ENCODE measurements at places on chromosomes 2 and 18.

DNA sequence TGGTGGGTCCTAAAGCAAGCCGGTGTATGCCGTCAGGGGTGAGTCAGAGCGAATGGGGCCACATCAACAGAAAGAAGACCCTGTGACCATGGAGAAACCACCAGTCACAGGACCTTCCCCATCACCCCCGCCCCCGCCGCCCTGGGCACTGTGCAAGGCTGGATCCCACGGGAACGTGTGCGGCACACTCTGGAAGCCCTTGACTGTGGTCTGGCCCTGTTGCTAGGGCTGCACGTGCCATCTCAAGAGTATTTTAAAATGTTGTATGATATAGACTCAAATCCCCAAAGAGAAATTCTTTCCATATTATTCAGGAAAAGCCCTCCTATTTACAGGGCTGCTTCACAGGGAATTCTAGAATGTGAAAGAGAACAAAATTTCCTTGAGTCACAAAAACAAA, 174.8 kb downstream of the BCL2 start:
- DNase-seq: no peak

- peak; percentile 68 for DNase-seq
Observed at GRCh38 chr2:36355151-36355889, at the start of gene CRIM1. CRIM1 (plus strand) TSS chr2:36355778; CDS start chr2:36356293, 515 bp downstream.

DNA sequence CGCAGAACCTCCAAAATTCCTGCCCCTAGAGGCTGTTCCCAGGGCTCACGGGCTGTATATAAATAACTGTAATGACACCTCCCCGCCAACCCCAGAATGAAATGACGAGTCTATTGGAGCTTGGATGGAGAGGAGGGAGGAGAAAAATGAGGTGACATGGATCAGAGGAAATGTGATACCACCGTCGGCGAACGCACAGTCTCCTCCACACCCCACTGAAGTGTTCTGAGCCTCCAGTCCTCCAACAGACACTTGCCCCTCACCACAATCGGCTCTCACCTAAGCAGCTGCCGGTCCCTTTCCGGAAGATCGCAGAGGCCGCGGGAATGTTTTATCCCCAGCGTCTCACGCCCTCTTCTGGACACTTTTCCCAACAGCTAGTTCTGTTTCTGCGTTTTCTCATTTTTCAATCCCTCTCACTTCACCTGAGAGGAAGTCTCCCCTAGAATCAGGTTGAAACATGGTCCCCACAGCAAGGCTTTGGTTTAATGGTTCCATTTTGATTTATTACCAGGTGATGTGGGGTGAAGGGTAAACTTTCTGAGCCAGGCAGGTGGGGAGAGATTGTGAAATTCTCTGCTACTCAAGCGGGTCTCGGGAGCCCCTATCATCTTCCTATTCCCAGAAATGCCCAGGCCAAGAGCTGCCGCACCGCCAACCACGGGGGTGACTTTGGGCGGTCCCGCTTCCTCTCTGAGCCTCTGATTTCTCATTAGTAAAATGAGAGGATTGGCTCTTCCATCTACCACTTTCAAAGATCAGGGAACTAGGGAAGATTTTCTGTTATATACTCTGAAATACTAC, 9.1 kb upstream of the MYO5B start:
- peak; percentile 19 for DNase-seq

- no peak for DNase-seq
Observed at GRCh38 chr2:211665299-211665698, 873.3 kb downstream of the ERBB4 start.

DNA sequence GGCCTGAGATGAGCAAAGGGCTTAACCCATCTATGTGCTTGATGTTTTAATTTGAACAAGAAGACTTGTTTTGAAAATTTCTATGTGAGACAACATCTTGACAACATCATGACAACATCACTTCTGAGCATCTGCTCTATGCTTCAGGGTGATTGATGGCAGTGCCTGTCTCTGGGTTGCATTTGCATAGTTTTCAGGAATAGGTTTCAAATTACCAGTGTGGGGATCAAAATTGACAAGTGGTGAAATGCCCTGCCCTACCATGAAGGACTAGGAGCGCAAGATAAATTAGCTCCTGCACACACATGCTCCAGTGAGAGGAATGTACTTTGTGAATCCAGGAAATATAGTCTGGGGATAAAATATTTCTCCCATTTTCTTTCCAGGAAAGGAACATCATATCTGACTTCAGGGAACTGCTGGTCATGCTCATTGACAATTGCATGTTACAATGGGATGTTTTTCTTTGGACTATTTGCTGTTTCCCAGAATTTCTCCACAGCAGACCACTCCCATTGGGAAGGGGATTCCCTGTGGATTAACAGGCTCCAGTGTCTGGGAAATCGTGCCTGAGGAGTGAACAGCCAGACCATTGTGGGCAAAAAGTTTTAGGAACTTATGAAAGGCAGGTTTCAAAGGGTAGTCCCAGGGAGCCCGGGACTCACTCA, 45.3 kb upstream of the IL1R2 start:
- DNase-seq: no peak

DNA sequence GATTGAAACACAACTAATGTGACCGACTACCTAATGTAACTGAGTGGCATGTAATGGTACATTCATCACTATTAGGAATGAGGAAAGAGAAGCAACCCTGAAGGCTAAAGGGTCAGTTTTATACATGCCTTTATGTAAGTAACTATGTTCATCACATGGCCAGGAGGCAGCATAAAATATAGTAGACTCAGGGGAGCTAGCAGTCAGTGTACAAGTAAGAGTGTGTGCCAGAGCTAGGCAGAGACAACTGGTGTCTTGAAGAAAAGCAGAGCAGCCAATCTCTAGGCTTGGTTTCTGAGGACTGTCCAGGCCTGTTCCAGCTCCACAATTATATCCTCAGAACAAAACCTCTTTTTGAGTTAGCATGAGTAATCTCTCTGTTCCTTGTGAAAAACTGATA, 18.1 kb downstream of the SMAD2 start:
- DNase-seq: no peak

GRCh38 chr18:46569211-46569610, 87.8 kb downstream of the LOXHD1 start:
- DNase-seq: no peak

DNA sequence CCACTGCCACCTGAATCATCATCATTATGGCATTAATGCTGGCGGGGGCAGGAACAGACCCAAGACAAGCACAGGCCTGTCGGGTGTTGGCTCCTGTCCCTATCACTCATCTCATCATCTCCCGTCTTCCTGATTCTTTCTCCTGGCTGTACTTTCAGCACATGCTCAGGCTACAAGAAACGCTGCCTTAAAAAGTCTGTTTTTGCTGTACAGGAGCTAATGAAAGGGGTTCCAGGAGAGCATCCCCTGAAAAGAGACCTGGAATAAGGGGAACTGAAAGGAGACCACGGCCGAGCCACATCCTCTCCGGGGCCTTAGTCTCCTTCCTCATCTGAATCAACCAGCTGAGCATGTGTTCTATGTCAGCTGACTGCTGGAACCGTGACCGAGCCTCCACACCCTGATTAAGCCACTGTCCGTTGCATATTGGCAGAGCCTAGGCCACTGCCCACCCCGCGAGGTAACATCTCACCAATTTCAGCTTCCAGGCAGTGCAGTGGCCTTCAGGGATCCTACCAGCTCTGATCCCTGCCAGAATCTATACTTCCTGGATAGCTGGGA, 62.6 kb downstream of the DNMT3A start:
- DNase-seq: no peak

GRCh38 chr2:148948868-148949267, 73.8 kb downstream of the KIF5C start:
- no peak for DNase-seq

DNA sequence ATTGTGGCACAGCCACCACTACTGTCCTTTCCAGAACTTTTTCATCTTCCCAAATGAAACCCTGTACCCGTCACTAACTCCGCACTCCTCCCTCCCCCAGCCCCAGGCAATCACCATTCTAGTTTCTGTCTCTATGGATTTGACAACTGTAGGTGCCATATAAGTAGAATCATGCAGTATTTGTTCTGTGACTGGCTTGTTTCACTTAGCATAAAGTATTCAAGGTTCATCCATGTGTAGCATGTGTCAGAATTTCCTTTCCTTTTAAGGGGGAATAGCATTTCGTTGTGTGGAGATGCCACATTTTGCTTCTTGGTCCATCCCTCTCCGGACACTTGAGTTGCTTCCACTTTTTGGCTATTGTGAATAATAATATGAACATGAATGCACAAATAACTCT, 842 bp upstream of the CKAP2L start:
- no peak for DNase-seq

- DNase-seq: no peak
Observed at GRCh38 chr2:64447317-64448040, 6.5 kb upstream of the LGALSL start.

DNA sequence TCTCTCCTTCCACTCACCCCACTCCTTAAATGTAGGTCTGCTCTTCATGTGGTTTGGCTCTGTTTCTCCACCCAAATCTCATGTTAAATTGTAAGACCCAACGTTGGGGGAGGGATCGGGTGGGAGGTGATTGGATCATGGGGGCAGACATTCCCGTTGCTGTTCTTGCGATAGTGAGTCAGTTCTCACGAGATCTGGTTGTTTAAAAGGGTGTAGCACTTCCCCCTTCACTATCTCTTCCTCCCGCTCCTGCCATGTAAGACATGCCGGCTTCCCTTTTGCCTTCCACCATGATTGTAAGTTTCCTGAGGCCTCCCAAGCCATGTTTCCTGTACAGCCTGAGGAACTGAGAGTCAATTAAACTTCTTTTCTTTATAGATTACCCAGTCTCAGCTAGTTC, 1044.5 kb upstream of the POU3F3 start:
- DNase-seq: no peak

GRCh38 chr2:81266106-81266505, 961.6 kb upstream of the LRRTM1 start:
- DNase-seq: no peak

GRCh38 chr2:72605836-72606442, 219.9 kb downstream of the EXOC6B start:
- no peak for DNase-seq

- DNase-seq: no peak
Observed at GRCh38 chr18:76688724-76689472, 133.5 kb upstream of the ZNF236 start.

Measured in H54 (cell line).